Right lung (tissue), 10 donors: ENCODE measurements at places on chromosomes 13 and 19. TPM values are rescaled to one million over a fixed set of nuclear protein-coding genes. Genes with fewer than 3 reads are reported as not detected.

The NLRP11 gene
- polyA plus RNA-seq = 0.04 TPM

DNA sequence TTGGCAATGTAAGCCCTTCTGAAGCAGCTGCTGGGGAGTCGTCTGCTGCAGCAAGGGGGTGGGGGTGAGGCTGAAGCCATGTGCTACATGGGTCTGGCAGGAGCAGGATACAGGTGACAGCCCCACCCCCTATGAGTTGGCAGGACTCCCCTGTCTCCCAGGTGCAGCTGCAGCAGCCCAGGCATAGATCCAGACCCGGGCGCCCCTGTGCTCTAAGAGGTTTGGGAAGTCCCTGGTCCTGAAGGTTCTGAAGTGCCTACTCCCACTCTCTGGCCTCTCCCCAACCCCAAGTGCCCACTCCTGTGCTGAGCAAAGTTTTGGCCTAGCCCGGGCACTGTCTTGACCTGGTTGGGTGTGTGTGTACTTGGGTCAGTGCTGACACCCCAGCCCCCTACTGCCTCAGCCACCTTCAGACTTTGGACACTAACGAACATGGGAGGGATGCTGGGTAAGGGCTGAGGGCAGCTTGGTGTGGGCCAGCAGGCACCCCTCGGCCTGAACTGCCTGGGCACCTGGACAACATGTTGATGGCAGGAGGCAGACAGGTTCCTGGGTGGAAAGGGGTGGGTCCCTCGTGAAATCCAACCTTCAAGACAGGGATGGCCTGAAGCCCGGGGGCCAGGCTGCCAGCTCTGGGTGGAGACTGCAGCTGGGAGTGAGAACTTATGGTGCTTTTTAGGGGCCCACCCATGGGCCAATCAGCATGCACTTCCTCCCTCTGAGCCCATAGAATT lies 54.1 kb upstream of the SLITRK6 start:
- DNase-seq = no peak

The LRP3 gene
- 16.3 TPM for polyA plus RNA-seq

DNA sequence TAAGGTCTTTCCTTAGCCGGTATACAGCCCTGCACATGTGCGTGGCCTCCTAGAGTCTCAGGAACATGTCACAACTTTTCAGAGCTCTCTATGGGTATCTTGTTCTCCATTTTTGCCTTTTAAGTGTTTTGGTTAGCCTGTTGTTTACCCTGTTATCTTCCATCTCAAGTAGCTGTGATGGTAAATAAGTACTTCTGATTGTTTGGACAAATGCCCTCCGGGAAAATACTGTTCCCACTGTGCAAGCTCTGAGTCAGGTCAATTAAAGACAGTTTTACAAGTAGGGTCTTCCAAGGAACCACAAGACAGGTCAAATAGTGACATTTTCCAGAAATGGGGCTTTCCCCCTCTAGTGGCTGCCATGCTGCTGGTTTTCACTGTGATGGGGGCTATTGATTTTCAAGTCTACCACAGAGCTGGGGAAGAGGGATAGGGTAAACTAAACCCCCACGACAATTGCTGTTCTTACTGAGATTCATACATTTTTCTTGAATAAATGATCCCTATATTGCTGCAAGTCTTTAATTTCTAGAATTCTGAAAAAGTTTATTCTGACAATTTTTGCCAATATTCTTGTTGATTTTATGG lies 109.5 kb downstream of the TM9SF2 start:
- DNase-seq = no peak

DNA sequence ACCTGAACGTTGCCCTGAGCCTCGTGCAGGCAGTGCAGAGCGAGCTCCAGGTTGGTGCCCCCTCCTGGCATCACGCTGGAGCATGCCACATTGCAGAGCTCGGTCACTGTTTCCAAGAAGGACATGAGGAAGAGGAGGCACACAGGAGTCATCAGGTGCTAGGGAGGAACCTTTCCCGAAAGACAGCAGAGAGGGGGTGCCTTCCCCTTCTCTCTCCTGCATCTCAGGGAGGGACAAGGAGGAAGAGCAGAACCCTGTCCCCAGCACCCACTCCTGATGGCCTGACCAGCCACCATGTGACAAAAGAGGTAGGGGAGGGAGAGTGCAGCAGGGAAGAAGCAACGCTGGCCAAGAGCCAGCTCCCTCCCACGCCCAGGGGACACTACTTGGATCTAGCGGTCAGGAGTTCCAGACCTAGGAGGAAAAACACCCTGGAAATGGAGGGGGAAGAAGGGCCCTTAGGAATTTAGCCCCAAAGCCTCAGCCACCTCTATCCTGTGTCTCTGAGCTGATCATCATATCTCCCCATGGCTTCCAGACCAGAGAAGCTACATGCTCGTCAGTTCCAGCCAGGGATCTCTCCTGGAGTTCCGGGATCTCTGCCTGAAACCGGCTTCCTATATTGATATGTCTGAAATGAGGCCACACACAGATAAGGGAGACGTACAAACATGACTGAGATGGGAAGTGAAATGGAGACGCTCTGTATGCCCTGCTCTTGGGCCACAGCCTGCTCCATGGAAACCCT lies 17.0 kb upstream of the NAPA start:
- DNase-seq = no peak

The HRC gene
- polyA plus RNA-seq = 9.8 TPM

The RFPL4A gene
- polyA plus RNA-seq = not detected

The GPR180 gene
- 6.2 TPM for polyA plus RNA-seq

GRCh38 chr19:58440556-58440955 lies 603 bp upstream of the ZNF132 start:
- no peak for DNase-seq

GRCh38 chr19:42155796-42156195 lies 23.6 kb upstream of the POU2F2 start:
- no peak for DNase-seq

- DNase-seq = no peak
Measured at GRCh38 chr13:93039131-93039530, 187.5 kb upstream of the GPC6 start.

- DNase-seq = no peak
Measured at GRCh38 chr13:55307909-55308308, 1832.8 kb upstream of the PRR20A start.

The CYP2A6 gene
- polyA plus RNA-seq = 0.54 TPM

The SPTBN4 gene
- 1.5 TPM for polyA plus RNA-seq

The CCDC70 gene
- polyA plus RNA-seq = not detected

DNA sequence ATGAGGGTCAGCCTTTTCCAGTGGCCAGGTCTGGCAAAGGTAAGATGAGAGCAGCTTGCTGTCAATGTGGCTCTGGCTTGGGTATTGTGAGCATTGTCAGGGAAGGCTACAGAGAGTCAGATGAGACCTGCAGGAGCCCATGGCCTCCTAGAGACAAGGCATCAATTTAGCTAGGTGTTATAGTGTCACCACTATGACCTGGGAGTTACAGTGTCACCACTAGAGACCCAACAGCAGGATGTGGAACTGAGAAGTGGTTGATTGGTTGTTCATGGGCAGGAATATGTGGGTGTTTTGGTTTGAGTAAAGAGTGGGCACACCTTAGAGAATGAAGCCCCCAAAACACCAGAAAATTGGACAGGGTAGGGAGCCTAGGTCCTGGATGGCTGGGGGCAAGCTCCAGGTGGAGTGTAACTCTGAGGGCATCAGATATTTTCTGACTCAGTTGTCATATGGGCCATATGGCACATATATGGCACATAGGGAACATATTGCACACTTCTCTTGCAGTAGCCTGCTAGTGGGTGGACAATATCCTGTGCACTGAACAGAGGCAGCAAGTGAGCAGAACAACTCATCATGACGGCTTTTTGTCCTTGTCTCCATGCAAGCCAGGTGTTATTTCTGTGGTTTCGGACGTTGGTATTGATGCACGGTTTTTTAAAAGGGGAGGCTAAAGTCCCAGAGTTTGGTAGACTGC lies 46.3 kb upstream of the CEACAM21 start:
- DNase-seq = no peak

The ADPRHL1 gene
- 1.2 TPM for polyA plus RNA-seq

DNA sequence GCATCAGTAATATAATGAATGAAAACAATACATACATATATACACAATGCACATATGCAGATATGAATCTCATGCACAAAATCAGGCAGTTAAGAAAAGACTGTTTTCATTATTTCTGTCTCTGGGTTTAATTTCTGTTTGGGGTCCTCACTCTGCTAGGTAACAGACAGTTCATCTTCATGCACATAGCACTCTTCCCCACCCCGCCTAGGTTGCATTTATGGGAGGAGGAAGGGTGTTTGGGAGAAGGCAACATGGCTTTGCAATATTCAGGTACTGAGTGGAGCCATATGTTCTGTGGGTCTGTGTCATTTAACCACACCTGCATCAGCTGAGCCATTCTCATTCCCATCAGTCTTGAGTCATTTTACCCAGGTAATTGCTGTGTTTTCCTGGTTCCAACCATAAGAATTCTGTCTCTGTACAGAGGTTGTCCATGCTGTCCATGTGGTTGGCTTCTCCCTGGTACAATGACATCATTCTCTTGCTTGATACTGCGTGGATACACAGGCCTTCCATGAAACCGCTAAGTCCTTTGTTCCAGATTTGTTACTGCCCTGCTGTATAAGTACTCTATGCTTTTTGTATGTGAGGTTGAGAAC lies 45.3 kb downstream of the RFC3 start:
- no peak for DNase-seq

DNA sequence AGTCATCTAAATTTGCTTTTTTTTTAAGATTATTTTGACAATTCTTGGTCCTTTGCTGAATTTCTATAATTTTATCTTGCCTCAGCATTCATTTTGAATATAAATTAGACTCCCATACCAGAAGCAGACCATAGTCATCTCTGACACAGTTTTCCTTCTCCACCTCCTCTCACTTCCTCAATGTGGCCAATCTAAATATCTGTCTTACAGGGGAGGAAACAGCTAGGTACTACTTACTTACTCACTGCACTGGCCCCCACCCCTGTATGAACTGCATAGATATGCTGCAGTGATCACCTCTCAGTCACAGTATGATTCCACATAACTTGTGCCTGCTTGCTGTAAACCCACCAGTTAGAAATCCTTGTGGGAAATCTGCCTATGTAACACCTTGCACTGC lies 665.6 kb downstream of the FGF9 start:
- no peak for DNase-seq

DNA sequence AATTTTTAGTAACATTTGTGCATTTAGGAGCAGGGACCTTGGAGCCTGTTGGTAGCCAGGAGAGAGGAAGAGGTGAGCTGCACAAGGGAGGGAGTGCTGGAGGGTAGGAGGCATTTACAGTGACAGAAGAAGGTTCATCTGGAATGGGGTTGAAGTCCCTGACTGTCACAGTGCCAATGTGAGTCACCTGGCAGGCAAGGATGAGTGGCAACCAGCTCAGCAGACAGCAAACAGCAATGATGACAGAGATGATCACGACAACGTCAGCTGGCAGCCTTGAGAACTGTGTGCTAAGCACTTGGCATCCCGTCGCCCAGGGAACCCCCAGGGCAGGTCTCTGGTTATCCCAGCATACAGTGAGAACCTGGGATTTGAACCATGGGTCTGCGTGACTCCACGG lies 2.6 kb downstream of the OR10H5 start:
- DNase-seq = no peak

The C1QTNF9 gene
- polyA plus RNA-seq = 0.33 TPM

DNA sequence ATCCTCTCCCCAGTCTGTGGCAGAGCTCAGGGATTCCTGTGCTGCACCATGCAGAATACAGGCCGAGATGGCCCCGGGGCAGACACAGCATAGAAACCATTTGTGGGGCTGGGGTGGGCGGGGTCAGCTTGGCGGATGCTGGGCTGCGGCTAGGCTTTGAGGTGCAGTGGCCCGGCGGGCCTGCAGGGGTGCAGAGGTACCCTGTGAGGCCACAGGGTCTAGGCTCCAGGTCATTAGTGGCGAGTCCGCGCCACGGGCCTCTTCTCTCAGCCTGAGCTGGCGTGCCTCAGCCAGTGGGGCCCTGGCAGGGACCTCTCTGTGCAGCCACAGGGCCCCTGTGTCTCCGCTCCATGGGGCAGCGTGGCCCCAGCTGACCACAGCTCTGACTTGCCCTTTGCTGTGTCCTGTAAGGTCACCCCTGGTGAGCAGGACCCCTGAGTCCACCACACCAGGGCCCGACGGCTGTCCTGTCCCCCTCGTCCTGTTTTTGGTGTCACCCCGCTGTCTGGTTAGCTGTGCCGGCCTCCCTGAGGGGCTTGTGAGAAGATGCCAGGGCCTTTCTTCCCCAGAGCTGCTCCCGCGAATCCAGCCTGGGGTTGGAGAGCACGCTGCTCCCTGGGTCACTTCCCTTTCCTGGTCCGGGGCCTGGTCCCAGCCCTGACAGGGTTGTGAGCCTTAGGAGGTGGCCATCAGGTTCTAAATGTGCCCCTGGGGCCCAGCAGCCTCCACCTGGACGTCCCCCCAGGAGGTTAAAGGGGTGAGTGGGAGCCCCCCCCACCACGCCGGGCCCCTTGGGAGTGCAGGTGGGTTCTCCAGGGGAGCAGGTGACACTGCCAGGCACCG lies 12.1 kb downstream of the KDM4B start:
- DNase-seq = no peak

The C3 gene
- polyA plus RNA-seq = 28.9 TPM

DNA sequence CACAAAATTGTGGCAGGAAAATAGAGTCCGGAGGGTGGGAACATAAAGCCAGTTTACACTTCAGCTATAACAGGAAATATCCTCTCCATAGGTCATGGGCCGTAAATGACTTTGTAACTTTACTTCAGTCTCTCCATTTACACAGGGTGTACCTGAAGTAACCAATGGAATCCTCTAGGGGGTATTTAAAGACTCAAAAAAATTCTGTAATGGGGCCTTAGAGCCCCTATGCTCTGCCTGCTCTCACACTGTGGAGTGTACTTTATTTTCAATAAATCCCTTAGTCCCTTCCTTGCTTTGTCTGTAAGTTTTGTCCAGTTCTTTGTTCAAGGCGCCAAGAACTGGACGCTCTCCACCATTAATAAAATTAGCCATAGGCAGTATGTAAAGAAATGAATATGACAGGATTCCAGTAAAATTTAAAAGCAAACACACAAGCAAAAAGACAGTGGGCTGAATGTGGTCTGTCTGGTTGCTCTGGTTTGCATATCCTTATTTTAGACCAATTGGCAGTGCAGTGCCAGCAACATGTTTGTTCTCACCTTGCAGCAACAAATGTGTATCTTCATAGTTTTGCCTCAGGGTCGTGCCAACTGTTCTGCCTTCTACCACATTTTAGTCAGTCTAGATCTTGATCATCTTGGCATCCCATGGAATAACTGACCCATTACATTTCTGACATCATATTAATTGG lies 801.5 kb upstream of the SPRY2 start:
- no peak for DNase-seq

The PLPPR2 gene
- polyA plus RNA-seq = 16.2 TPM

The TRPC4 gene
- 0.49 TPM for polyA plus RNA-seq

The ZNF540 gene
- polyA plus RNA-seq = 4.9 TPM
